ENCODE measurements at places on chromosomes 2 and 18. TPM values are rescaled to one million over a fixed set of nuclear protein-coding genes. Genes with fewer than 3 reads are reported as not detected.

GRCh38 chr2:236969767-236970655 lies 115.7 kb upstream of the COPS8 start:
- DNase-seq, result no peak

DNA sequence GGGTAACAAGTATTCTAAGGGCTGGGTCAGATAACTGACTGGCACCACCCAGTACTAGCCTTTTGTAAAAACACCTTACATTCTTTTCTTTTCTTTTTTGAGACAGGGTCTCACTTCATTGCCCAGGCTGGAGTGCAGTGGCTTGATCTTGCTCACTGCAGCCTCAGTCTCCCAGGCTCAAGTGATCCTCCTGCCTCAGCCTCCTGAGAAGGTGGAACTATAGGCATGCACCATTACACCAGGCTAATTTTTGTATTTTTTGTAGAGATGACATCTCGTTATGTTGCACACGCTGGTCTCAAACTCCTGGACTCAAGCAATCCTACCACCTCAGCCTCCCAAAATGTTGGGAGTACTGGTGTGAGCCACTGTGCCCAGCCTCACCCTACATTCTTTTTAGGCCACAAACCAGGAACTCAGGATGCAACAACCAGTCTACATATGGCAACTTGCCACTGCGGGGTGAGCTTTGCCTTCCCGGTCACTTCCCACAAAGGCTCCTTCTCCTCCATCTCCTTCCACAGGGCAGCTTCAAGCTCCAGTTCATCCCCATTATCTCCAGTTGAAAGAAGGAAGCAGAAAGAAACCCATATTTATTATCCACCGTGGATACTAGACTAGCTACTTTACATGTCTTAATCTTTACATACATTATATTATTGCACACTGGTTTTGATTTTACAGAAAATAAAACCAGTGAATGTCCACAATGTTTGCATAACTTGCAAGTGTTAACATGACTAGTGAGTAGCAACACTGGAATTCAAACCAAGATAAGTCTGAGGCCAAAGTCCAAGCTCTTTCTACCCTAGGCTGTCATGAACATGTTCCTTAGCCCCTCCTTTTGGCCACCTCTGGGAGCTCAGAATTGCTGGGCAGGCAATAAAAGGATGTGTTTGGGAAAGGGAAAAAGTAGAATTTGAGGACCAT lies 23.7 kb upstream of the AP1S3 start:
- no peak for DNase-seq

GRCh38 chr2:29001806-29002205 lies 20.7 kb downstream of the TOGARAM2 start:
- no peak for DNase-seq

The FMNL2 gene
- polyA plus RNA-seq, result 0.79 TPM

The GAREM1 gene
- 1.8 TPM for polyA plus RNA-seq

The RGPD3 gene
- polyA plus RNA-seq, result not detected

The SERPINB11 gene
- not detected for polyA plus RNA-seq
